ENCODE measurements at places on chromosomes 12 and 14. TPM values are rescaled to one million over a fixed set of nuclear protein-coding genes. Genes with fewer than 3 reads are reported as not detected.

GRCh38 chr12:105166736-105167135 lies 59.2 kb downstream of the WASHC4 start:
- no peak for DNase-seq

DNA sequence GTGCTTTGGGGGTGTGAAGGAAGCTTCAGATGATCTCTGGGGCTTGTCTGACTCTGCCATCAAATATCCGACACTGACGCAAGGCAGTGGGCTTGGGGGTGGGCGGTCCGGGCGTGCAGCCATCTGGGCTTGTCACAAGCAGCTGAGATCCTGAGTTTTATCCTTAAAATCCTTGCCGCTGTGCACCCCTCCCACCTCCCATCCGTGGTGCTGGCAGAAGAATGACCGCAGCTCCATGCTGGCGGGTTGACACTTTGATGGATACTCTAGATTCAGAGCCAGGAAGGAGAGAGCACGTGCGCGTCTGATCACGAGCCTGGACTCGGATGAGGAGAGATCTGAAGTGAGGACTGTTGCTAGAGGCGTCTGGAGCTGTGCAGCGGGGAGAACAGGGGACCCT lies 3.0 kb downstream of the ZFYVE21 start:
- DNase-seq, result no peak

GRCh38 chr14:94451826-94452225 lies 774 bp downstream of the SERPINA11 start:
- no peak for DNase-seq

GRCh38 chr12:109495012-109495411 lies 17.6 kb downstream of the UBE3B start:
- DNase-seq, result no peak

- DNase-seq, result peak; percentile 92
Observed at GRCh38 chr12:15979096-15980092, 68.3 kb downstream of the DERA start.

- no peak for DNase-seq
Observed at GRCh38 chr12:124604264-124604680, 36.9 kb upstream of the NCOR2 start.

GRCh38 chr12:111444925-111445725 lies 39.4 kb downstream of the SH2B3 start:
- DNase-seq, result no peak

DNA sequence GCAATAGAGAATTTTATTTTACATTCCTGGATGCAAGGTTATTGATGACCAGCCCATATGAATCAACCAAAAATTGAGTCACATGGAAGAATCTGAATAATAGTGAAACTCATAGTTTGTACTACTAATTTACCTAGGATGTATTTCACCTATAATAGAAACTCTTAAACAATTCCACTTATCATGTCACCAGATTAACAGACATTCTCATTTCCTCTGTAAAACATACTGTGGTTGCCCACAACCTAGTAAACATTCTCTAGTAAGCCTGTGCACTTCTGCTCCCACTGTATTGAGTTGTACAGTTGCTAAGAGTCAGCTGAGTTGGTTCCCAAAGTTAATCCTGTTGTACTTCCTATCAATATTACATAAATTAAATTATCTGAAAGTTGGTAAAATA lies 196.6 kb upstream of the TMTC1 start:
- DNase-seq, result no peak

DNA sequence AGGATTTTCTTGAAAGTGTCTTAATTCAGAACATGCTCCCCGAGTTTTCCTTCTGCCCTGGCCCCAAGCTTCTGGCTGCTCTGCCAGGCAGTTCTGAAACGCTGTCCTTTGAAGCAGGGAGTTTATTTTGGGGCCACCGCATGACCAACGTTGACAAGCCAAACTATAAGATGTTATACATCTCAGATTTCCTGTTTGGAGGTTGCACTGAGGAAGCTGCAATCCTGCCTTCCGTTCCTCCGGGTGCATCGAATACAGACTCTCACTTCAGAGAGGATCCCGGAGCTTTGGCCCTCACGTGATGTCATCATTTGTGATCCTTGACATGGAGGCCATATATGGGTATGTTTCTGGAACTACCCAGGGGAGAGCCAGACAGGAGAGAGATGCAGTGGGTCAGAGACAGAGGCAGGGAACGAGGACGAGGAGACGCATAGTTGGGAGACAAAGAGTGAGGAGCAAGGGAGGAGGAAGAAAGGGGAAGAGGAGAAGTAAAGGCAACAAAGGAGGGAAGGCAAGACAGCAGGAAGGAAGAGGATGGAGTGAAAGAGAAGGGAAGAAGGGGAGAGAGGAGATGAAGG lies at the start of gene ASB2:
Gene ASB2, minus strand, starts transcription at position 94 of the 581 bp plus-strand sequence. CDS start 12,031 bp downstream, outside the sequence.
- DNase-seq, result no peak

DNA sequence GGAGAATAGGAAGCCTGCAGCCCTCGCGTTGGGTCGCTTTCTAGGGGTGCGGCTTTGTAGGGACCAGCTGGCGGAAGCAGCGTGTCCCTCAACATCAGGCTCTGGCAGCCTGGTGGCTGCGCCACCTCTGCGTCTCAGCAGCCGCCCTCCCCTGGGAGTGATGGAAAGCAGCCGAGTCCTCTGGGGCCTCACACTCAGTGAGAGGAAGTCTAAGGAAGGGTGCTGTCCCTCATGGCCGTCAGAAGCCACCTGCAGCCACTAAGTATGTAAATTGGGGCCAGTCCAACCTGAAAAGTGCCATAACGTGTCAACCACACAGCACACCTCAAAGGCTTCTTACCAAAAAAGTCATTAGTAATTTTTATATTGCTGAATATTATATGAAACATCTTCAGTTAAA lies 80.3 kb downstream of the WDR20 start:
- DNase-seq, result no peak

- DNase-seq, result no peak
Observed at GRCh38 chr14:33457617-33458016, 493.3 kb downstream of the EGLN3 start.

- no peak for DNase-seq
Observed at GRCh38 chr12:80201908-80202307, 102.6 kb downstream of the OTOGL start.

- DNase-seq, result peak; percentile 71
Observed at GRCh38 chr14:50452979-50453705, 56.5 kb upstream of the CDKL1 start.

DNA sequence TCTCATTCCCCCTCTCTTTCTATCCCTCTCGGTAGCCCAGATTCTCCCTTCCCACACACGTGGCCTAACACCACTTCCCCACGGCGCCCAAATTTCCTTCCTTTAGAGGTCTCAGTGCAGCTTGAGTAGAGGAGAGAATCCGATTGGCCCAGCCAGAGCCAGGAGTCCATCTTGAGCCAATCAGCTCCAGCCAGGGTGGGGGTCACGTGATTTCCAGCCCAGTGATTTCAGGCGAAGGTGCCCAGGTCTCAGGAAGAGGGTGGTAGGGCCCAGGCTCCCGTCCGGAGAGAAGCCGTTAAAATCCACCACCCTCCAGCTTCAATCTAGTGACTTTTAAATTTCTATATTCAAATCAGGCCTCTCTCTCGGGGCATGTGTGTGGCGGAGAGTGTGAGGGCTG lies 45.2 kb upstream of the MYL2 start:
- DNase-seq, result no peak

DNA sequence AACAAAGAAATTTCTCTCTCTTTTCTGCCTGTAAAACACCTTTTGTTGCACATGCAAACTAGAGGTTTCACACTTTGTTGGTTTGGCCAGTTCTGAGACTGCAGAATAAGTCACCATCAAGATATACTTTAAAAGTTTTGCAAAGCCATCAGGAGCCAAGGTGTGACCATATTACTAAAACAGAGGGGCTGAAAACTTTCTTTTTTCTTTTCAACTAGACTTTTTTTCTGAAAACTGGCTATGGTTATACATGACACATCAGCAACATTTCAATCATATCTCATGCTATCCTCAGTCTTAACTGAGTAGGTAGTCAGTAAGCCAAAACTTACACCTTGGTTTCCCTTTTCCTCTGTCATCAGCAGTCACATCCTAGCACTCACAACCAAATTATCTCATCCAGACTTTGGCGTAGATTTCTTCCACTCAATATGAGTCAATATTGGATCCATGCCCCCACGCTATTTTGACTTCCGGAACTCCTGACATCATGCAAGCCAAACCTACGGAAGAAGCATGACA lies 4.1 kb upstream of the IFNG start:
- no peak for DNase-seq

DNA sequence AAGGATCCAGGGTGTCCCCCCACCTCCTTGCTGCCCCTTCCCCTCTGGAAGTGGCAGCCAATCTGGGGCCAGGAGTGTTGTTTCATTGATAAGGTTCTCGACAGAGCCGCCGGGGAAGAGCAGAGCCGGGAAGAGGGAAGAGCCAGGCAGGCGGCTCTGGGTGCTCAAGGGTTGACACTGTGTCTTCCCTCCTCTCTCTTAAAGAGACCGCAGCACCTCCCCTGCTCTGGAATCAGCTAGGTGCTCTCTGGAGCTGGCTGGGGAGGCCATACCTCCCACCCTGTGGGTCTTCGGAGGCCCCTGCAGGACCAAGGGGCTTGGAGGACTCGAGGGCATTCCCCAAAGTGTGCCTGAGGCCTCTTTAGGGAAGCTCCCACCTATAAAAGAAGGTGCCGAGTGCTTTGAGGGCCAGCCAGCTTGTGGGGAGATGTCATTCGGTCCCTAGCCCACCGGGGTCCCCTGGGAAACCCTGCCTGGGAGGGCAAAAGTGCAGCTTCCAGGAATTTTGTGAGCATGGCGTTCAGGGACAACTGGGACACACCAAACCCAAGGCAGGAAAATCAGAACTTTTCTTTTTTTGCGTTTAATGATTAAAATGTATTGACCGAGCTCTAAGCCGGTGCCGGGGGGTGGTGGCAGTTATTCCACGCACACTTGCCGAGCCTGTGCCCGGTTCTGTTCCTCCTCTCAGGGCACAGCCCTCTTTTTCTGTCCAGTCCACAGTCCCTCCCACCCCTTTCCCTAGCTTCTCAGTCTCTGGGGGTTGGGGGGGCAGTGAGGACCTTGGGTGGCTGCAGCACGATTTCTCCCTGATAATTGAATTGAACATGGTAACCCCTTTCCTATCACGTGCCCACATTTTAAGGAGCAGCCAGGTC lies 3.0 kb downstream of the SETD1B start:
- DNase-seq, result no peak

DNA sequence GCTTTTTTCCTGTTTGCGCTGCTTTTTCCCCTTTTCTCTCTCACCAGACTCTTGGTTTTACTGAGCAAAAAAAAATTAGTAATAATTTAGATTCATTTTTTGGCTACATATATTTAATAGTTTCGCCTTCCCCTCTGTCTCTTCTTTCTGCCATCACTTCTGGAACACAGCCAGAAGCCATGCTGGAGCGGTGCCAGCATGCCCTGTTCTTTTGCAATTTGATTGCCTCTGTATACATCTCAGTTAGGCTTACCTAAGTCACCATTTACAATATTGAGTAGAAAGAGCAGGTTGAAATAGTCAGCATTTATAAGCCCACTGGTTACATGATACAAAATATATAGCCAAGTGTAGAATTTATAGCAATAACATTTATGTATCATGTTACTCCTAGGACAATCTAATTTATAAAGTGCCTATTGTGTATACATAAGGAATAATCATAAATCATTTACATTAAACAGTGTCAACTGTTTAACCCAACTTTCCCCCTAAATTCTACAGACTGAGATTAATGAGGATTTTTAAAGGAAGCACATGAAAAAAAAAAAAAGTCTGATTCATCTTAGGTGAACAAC lies 413.8 kb upstream of the SOX5 start:
- no peak for DNase-seq

DNA sequence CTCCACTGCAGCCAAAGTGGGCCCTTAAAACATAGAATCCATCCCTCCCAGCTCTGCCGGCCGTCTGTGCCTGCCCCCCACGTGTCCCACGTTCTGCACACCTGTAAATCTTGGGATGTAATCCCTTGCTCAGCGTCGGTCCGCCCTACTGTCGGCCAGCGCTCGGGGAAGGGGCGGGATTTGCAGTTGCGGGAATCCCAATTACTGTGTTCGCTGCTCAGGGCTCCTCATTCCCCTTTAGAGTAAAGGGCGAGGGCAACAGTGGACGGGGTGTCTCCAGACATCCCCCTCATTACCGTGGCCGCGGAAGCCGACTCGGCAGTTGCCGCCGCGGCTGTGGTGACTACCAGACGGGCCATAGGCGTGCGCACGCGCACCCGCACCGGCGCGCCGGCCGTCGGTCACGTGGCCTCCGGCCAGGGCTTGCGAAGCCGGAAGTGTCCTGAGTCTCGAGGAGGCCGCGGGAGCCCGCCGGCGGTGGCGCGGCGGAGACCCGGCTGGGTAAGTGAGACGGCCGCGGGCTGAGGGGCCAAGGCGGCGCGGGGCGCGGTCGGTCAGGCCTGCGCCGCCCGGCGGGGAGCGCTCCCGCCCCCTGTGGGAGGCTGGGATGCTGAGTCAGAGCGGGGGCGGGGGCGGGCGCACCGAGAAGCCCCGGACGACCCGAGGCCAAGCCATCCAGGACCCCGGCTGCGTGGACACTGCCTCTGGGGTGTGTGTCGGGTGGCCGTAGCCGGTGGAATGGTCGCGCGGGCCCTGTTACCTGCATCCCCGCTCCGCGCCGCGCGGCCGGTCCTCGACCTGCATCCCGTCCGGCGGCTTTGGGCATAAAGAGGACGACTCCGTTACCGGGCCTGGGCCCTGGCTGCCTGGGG lies at the start of gene TBK1:
Gene TBK1, plus strand, starts transcription at position 434 of the 872 bp plus-strand sequence. CDS start 3,751 bp downstream, outside the sequence.
- peak; percentile 78 for DNase-seq

GRCh38 chr12:57047981-57048380 lies 1.9 kb downstream of the MYO1A start:
- peak; percentile 55 for DNase-seq

DNA sequence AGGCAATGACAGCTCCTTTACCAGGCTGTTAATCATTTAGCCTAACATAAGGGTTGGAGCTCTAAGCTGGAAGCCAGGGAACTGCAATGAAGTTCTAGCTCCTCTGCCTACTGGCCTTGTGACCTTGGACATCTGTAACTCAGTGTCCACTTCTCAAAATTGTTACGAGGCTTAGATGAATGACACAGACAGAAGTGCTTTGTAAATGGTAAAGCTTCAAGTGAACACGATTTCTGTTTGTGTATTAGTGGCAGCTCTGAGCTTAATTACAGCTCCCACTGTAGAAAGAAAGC lies 122.8 kb downstream of the EML1 start:
- DNase-seq, result no peak

GRCh38 chr14:96852823-96853422 lies 55.7 kb downstream of the VRK1 start:
- peak; percentile 52 for DNase-seq

CMA1 gene
- not detected for total RNA-seq

PTCSC3 gene
- not detected for total RNA-seq

TAS2R13 gene
- total RNA-seq, result not detected

IKZF4 gene
- 6.0 TPM for total RNA-seq

NKX2-1 gene
- not detected for total RNA-seq
